ENCODE measurements at places on chromosomes 5 and 9. TPM values are rescaled to one million over a fixed set of nuclear protein-coding genes. Genes with fewer than 3 reads are reported as not detected.

DNA sequence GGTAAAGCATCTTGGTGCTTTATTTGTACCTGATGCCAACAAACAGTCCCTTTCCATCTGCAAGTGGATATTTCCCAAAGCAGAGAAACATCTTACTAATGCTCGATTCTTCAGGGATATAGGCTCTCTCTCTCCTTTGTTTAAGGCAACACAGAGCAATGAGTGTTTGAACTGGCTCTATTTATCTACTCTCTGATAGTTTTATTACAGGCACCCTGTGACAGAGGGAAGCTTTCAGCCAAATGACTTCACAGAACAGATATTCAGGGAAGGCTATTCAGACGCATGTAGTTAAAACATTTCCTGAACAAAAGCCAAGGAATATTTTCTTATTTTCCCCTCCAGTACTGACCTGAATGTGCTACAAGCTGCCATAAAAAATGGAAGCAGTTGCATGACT is 141.8 kb downstream of the YIPF5 start:
- ATAC-seq, result no peak

DNA sequence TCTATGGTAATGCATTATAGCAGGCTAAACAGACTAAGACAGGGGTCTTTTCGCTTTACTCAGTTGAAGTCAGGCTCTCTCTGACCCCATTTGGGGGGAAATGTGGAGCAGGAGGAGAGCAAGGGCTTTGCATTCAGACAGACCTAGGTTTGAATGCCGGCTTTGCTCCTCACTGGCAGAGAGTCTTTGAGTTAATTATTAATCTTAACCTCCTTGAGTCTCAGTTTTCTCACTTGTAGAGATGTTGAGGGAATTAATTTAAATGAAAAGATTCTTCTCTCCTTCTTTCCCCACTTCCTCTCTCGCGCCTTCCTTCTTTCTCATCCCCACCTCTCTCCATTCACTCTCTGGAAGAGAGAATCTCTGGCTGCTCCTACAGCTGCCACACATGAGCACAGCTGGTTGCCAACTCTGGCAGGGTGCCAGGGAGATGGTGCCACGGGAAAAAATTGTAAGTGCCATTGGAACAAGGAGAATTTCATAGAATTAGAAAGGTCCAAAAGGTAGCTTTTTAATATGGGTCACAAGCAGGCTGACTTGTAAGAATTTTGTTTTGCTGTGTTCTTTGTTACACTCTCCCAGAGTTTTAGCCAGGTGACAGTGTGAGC is 25.2 kb upstream of the GLRA1 start:
- no peak for ATAC-seq

DNA sequence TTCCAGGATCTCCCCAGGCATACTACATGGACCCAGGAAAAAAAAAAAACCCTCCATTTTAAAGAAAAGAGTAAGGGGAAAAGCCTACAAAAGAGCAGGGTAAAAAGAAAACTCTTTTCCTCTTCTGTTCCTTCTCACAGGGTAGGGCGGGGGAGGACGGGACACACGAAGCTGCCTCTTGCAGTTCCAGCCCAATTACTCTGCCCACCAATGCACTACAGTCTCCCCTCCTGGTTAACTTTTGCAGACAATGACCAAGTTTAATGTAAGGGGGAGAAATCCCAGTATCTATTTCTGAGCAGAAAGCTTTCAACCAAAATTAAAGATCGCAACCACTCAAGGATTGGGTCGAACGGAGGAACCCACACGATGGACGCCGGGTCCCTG is 1.3 kb downstream of the BRD3 start:
- no peak for ATAC-seq

DNA sequence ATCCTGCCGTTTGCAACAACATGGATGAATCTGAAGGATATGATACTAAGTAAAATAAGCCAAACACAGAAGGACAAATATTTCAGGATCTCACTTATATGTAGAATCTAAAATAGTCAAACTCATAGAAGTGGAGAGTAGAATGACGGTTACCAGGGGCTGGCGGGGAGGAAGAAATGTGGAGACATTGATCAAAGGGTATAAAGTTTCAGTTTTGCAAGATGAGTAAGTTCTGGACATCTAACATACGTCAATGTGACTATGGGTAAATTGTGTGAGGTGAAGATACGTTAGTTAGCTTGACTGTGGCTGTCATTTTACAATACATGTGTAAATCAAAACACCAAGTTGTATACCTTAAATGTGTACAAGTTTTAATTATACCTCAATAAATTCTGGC is 200.3 kb downstream of the SNX18 start:
- ATAC-seq, result no peak

DNA sequence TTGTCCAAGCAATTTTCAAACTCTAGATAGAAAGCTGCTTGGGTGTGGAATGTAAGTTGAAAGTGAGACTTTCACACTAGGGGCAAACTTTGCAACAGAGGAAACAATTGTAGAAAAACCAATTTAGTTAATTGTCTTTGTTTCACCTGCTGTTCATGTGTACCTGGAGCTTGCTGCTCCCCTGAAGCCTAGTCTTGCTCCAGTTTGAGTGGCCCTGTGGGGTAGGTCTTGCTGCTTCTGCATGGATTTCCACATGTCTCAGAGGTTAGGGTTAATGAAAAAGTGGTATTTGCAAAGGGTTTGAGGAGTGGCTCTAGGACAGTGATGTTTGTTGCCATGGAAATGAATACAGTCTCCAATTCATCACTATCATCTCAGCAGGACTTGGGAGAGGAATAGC is 182.2 kb downstream of the FSTL4 start:
- ATAC-seq, result no peak

- ATAC-seq, result peak; percentile 94
Measured at GRCh38 chr5:458547-459353, 15.8 kb downstream of the EXOC3 start.

GRCh38 chr5:143819716-143820115 is 7.8 kb downstream of the HMHB1 start:
- ATAC-seq, result no peak

GRCh38 chr5:134825212-134825611 is 20.6 kb upstream of the C5orf24 start:
- ATAC-seq, result no peak

Gene TLR4
- 1.0 TPM for total RNA-seq

Gene PCDHB4
- total RNA-seq, result 0.52 TPM

All from esophagus mucosa (tissue), 1 donor.